ENCODE measurements at places on chromosomes 12 and 14.

DNA sequence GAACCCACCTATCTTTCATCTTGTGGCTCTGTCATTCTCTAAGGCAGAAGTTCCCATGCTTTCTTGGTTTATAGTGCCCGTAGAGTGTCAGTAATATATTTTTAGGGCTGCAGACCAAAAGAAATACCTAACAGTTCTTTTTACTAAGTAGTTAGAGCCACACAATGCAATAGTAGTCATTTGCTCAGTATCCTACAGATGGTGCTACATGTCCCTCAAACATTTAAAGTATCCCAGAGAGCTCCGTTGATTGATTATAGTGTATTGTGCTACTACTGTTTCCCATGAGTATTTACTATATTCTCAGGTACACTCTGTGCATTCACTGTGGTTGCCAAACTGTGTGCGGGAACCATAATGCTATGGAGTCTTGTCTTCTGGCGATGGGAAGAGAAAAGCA lies 4.7 kb upstream of the PLBD1 start:
- DNase-seq: peak; percentile 13

- peak; percentile 88 for DNase-seq
These were observed 14.8 kb upstream of the PPP1R1A start for GRCh38 chr12:54603173-54603814.

- DNase-seq: no peak
These were observed 17.2 kb downstream of the IFT81 start for GRCh38 chr12:110141389-110141788.

DNA sequence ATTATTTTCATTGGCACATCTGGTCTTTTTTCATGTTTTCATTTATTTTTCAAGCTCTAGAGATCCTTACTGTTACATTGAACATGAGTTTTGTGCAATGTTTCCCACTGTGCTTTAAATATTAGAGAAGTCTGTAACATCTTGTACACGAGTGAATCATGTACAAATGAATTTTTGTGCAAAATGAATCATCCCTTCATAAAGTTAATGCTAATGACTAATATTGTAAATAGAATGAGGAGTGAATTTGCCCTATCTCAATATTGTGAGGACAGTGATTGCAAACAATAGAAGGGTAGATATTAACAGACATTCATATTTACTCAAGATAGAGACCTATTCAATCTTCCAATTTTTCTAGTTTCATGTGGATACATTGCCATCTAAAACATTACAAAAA lies 463.3 kb upstream of the FOXG1 start:
- no peak for DNase-seq

GRCh38 chr12:10562306-10562933 lies 51.0 kb downstream of the MAGOHB start:
- peak; percentile 74 for DNase-seq

DNA sequence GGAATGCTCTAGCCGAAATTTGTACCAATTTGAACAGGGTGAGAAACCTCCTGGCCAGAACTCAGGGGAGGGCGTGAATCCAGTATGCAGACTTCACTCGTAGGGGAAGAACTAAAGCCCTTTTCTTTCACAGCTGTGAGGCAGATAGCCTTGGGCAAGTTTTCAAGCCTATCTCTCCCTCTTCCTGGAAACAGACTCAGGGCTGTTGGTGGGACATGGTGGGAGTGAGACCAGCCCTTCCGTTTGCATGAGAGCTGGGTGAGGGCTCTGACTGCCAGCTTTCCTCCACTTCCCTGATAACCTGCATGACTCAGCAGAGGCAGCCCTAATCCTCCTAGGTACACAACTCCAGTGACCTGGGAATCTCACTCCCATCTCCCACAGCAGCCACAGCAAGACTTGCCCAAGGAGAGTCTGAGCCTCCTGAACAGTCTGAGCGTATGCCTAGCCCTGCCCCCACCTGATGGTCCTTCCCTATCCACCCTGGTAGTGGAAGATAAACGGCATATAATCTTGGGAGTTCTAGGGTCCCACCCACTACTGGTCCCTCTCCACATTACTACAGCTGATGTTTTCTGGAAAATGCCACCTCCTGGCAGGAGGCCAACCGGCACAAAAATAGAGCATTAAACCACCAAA lies 170.1 kb upstream of the AMIGO2 start:
- DNase-seq: peak; percentile 75

- no peak for DNase-seq
These were observed 142.9 kb upstream of the KITLG start for GRCh38 chr12:88723219-88723618.
